ENCODE measurements at places on chromosomes 7 and 10.

- no peak for DNase-seq
These were observed 42.9 kb downstream of the SH3PXD2A start for GRCh38 chr10:103812432-103812831.

DNA sequence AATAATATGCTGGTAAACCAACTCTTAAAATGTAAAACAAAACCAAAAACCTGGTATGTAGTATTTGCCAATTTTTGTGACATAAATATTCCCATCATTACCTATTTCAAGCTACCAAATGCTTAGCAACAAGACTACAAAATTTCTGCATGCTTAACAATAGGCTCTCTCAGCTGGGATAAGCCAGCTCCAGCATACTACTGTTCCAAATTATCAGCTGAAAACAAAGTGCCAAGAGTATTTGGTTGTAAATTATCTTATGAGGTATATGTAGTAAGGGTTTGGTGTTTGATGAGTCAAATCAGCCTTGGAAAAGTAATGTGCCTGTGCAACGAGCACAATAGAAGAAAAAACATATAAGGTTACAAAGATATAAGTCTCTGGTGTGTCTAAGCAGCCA lies 263.2 kb downstream of the HGF start:
- DNase-seq = no peak

- DNase-seq = no peak
These were observed 590.0 kb downstream of the LRMDA start for GRCh38 chr10:76021398-76021797.

GRCh38 chr7:82430500-82431465 lies 12.8 kb downstream of the CACNA2D1 start:
- no peak for DNase-seq

DNA sequence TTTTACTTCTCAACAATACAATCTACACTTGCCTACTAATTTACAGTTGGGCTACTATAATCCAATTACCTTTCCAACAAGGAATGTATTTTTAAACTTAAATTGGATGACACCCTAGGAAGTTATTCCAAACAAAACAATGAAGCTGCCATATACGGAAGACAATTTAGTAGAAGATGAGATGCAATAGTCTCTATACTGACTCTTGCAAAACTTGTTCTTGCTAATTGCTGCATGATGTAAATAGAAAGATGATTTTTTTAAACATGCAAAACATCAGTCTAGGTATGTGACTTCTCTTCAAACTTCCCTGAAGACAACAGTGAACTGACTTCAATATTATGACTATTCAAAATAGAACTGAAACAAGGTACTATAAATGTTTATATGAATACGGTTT lies 17.6 kb downstream of the NT5C3A start:
- no peak for DNase-seq

DNA sequence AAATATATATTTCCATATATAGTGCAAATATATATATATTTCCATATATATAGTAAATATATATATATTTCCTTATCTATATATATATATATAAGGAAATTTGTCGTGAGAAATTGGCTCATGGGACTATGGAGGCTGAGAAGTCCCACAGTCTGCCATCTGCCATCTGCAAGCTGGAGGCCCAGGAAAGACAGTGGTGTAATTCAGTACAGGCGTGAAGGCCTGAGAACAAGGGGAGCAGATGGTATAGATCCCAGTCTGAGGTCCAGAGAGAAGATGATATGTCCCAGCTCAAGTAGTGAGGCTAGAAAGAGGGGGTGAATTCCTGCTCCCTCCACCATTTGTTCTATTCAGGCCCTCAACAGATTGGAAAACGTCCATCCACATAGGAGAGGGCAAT lies 78.9 kb downstream of the MTPN start:
- DNase-seq = no peak
